ENCODE measurements at places on chromosomes 7 and 10.

DNA sequence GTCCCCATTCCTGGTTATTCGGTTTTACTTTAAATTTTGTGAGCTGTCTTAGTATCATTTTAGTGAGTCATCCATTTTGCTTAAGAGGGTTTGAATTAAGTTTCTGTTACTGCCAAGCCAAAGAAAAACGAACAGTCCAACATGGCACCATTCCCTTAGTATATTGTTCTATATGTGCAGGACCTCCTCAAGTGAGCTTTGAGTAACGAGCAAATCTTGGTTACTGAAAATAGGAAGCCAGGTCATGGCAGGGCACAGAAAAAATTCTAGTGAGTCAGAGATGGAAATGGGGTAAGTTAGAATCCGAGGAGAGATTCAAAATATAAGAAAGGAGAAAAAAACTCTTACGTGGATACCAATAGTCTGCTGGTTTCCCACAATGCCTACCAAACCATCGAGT is 292.9 kb downstream of the BAMBI start:
- DNase-seq: no peak

DNA sequence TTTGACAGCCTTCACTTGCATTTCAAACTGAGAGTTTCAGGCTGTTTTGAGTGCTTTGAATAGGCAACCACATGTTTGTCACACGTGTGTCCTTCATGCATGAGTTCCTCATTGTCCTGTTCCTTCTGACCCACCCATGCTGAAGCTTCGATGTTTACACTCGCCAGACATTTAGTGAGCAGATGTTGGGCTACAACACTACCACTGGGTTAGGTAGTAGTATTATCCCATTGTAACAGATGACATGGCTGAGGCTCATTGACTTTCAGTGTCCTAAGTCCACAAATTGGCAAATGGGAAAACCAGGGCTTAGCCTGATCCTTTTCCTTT is 456.1 kb downstream of the PHTF2 start:
- DNase-seq: no peak

- no peak for DNase-seq
Measured at GRCh38 chr10:122558452-122558851, 2.1 kb upstream of the DMBT1 start.

DNA sequence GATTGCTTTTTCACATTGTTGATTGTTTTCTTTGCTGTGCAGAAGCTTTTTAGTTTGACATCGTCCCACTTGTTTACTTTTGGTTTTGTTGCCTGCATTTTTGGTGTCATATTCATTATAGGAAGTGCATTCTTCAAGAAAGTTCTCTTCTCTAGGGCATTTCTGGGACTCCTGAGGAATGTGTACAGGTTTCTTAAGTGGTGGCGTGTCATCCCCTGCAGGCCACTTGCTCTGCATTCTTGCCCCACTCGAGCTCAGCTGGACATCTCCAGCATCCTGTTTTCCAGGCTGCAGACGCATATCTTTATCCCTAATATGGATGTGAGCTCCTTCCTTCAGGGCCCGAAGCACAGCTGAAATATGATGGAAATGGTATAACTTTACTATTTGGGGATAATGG is 255.6 kb upstream of the HABP2 start:
- no peak for DNase-seq

DNA sequence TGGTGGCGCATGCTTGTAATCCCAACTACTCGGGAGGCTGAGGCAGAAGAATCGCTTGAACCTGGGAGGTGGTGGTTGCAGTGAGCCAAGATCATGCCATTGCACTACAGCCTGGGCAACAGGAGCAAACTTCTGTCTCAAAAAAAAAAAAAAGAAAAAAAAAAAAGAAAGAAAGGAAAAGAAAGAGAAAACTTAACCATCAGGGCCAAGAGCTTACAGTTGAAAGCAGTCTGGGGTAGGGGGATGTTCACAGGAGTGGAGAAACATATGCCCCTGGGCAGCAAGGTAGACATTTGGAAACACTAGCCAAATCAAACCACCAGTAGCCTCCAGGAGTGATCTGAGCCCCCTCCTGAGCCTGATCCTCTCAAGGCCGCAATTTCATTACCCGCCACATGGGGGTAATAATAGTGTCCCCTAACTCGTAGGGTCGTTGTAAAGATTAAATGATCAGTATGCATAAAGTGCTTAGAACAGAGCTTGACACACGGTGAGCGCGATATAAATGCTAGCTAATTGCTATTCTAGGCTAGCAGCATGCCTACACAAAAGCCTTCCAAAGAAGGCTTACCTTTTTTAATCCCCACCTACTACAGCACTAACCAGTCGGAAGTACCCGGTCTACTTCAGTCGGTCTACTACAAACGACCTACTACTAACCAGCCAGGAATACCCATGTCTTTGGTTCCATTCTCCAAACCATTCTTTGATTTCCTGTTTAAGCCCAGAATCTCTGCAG is 274.3 kb upstream of the NEBL start:
- no peak for DNase-seq

- DNase-seq: no peak
Measured at GRCh38 chr7:946256-946996, 8.1 kb downstream of the ADAP1 start.

DNA sequence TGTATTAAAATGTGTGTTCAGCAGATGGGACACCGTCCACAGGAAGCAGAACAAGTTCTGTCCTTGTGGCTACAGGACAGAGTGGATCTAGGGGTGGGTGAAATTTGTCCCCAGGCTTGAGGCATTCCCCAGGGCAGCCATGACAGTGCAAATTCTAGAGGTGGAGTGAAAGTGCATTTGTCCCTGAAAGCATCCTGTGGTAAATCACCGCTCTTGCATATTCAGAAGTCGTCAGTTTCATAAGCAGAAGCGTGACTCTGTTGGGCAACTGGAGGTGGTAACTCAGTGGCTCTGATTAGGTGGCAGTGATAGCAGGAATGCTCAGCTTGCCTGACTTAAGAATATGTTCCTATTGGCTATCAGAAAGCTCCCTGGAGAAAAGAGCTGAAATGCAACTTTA is 96.6 kb downstream of the SNX10 start:
- DNase-seq: no peak

GRCh38 chr7:1505731-1506550 is 1.8 kb upstream of the INTS1 start:
- DNase-seq: no peak

DNA sequence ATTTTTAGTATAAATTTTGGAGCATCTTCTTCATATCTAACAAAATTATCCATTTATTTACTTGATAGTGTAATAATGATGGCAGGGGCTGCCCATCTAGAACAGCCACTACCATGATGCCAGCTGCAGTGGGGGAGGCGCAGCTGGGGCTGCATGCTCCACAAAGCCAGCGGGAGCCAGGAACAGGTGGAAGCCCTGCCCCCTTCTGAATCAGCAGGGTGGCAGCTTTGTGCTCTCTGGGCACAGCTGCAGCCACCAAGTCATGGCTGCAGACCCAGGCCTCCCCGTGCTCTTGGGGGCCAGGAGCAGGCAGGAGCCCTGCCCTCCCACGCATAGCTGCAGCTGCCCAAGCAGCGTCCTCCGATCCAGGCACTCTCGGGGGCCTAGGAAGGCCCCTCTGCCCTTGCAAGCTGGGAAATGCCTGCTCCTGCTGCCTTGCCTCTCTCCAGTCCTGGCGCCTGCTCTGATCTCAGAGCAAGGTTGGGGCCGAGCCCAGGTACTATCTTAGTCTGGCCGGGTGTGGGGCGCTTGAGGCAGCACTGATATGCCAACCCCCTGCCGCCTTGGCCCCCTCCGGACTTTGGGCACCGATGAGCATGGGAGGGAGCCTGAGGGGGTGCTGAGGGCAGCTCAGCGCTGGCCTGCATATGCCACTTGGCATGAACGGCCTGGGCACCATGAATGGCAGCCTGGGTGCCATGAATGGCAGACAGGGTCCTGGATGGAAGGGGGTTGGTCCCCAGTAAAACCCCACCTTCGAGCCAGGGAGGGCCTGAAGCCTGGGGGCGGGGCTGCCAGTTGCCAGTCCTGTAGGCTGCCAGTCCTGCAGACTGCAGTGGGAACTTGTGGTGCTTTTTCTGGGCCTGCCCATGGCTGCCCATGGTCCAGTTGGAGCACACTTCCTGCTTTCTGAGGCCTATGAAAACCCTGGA is 1110.8 kb upstream of the POT1 start:
- no peak for DNase-seq

- DNase-seq: no peak
Measured at GRCh38 chr7:116024826-116025809, 5.4 kb downstream of the TFEC start.

- DNase-seq: no peak
Measured at GRCh38 chr10:132322586-132323048, 9.4 kb upstream of the LRRC27 start.

DNA sequence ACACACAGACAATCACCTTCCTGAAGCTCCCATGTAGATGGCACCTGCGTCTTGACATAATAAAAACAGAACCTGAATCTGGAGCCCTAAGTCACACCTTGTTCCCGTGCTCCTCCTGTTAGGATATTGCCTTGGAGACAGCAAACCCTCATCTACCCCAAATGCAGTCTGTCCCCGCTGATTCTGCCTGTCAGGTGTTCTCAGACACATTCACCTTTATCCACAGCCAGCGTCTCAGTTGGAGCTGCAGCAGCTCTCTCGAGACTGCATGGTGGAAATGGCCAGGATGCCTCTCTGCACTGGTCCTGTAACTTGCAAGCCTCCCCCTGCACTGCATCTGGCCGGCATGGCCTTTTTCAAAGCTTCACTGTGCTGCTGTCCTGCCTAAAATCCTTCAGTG is 218.0 kb upstream of the ZNF32 start:
- no peak for DNase-seq

- DNase-seq: no peak
Measured at GRCh38 chr10:52111101-52111891, 202.8 kb upstream of the DKK1 start.

DNA sequence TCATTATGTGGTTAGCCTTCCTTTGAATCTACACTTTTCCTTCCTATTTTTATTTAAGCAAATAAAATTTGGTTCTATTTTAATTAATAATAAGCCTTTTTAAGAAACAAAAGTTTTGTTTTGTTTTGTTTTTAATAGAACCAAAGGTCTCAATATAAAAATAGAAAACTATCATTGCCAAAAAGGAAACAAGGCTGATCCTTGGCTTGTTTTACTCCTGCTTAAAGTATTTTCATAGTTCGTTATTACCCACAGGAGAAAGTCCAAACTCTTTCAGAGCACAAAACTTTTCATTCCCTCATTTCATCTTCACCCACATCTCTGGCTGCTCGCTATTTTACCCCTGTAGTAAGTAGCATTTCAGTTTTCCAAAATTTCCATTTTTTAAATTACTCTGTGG is 374.8 kb downstream of the SEMA3D start:
- DNase-seq: no peak

GRCh38 chr7:100691676-100692577 is 2.1 kb downstream of the GIGYF1 start:
- DNase-seq: peak; percentile 79

DNA sequence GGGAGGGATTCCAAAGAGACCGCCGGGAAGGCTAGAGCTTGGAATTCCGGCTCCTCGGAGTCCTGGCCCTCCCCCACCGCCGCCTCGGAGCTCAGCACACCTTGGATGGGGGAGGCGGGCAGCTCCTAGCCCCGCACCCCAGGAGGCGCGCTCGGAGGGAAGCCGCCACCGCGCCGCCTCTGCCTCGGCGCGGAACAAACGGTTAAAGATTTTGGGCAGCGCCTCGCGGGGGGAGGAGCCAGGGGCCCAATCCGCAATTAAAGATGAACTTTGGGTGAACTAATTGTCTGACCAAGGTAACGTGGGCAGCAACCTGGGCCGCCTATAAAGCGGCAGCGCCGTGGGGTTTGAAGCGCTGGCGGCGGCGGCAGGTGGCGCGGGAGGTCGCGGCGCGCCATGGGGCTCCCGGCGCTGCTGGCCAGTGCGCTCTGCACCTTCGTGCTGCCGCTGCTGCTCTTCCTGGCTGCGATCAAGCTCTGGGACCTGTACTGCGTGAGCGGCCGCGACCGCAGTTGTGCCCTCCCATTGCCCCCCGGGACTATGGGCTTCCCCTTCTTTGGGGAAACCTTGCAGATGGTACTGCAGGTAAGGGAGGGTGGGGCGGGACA is at the start of gene CYP26A1:
Gene CYP26A1 (plus strand): TSS at position 355 of the 608 bp plus-strand sequence. CDS start 42 bp downstream, at position 397.
- no peak for DNase-seq

- DNase-seq: no peak
Measured at GRCh38 chr10:132373241-132373955, 23.6 kb upstream of the PWWP2B start.

DNA sequence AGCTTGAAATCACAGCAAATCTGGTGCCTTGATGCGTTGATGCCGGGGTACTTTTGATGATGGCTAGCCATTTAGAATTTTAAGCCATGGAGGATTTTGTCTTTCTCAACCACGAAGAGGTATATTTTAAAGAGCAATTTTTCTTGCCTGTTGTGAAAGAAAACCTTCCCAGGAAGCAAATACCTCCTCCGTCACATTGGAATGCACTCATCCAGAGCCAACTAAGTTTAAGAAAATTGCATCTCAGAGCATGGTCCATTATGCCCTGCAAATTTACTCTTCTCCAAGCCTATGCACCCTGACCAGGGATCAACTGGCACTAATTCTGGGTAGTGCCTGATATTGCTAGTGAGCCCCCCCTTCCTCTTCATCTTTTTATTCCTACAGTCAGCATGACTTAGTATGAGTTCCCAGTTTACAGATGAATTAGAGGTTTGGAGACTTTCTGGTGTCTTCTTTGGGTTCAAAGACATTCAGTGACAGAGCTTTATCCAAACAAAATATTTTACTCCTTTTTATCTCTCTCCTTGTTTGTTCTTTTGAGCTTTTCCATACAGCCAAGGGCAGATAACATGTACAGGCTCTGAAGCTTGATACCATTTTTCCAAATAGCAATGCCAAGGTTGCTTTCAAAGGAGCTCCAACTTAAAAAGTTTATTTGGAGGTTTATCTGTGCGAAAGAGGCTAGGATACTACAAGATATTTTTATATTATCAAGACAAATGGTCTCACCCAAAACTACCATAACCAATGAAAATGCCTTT is 56.6 kb upstream of the ANK3 start:
- no peak for DNase-seq

- no peak for DNase-seq
Measured at GRCh38 chr10:128369101-128369650, 243.0 kb upstream of the MKI67 start.

DNA sequence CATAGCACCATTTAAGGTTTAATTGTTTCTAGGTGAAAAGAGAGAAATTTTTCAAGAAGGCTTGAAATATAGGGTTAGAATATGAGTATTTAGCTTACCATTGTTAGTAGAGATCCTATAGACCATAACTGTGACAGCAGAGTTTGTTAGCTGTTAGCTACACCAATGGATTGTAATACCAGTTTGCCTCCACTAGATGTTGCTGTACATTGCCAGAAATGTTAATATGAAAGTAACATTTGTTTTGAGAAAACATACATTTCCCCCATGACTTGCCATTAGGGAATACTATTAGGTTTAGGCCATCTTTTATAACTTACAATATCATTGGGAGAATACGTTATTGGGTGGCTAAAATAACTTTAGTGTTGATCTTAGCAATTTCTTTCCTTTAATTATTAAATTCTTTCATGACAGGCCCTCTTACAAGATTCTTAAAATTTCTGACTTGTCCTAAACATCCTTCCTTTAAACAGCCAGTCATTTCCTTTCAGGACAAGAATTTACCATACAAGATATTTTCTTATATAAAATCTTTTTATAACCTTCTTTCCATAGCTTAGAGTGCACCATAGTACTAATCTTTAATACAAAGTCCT is 39.5 kb downstream of the ZNF117 start:
- DNase-seq: no peak
